ENCODE measurements at places on chromosomes 2 and 18.

GRCh38 chr2:233338046-233338445 is 16.2 kb upstream of the DGKD start:
- DNase-seq: no peak

- DNase-seq: no peak
Observed at GRCh38 chr2:16189029-16189835, 248.9 kb downstream of the MYCN start.

GRCh38 chr2:231172025-231172424 is 26.4 kb upstream of the ARMC9 start:
- no peak for DNase-seq

DNA sequence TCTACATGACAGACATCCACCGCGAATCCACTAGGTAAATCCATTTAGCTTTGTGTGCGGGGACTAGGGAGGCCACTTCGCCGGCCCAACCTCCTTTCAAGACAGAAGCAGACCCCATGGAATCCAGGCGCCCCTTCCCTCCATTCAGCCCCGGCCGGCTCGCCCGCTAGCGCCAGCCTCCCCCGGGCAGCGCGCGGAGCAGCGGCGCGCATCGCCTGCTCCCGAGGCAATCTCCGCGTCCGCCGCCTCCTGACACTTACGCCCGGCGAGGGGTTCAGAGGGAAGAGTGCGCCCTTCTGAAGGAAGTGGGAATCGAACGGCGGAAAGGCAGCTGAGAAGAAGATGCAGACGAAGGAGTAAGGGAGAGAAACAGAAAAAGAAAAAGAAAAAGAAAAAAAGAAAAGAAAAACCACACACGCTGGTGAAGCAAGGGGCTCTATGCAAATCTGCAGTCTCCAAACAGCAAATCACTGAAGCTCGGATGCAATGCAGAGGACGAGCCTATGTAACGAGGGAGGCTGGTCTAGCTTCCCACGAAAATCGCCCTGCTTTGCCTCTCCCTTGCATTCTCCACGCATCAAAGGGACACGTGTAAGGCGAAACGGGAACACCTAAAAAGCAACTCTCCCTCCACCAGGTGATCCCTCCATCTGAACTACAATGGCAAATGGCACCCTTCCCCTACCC is 684.4 kb downstream of the NRXN1 start:
- no peak for DNase-seq

- DNase-seq: no peak
Observed at GRCh38 chr2:110955045-110955444, 165.7 kb upstream of the BCL2L11 start.

DNA sequence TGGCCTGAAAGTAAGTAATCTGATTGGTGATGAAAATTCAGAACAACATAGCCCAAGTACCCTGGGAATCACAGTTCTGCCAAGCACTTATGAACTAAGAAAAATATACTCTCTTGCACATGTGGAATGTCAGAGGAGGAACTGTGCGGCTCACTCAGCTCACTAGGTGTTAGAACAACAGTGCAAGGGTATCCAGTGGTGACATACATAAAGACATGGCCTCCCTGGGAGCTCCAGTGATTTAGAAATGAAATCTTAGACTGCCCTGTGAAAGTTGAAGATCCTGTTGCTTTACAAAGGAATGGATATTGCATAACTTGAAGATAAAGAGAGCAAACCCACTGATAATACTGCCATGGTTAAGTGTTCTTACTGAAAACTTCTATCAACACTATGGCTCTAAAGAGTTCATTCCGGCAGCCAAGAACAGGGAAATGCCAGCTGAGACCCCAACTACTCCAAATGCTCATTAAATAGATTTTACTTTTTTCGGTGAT is 246.2 kb downstream of the ARHGAP15 start:
- no peak for DNase-seq

DNA sequence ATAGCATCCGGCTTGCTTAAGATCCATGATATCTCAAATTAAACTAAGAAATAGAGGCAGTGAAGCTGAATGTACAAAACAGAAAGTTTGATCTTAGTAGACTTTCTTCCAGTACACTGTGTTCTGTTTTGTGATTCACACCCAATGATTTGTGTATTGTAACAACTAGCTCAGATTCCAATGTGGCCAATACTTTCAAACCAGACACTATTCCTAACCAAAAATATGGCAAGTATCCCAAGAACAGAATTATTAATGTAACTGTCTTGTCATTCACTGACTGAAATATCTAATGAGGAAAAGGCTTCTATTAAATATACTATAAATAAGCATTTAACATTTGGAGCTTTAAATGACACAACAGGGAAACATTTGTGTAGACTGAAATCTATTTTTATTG is 299.1 kb downstream of the NRXN1 start:
- DNase-seq: no peak

- DNase-seq: no peak
Observed at GRCh38 chr2:64296695-64297346, 152.6 kb upstream of the PELI1 start.

- DNase-seq: no peak
Observed at GRCh38 chr2:136132825-136133155, 14.8 kb upstream of the CXCR4 start.

- no peak for DNase-seq
Observed at GRCh38 chr18:3481696-3482210, 31.8 kb downstream of the TGIF1 start.

DNA sequence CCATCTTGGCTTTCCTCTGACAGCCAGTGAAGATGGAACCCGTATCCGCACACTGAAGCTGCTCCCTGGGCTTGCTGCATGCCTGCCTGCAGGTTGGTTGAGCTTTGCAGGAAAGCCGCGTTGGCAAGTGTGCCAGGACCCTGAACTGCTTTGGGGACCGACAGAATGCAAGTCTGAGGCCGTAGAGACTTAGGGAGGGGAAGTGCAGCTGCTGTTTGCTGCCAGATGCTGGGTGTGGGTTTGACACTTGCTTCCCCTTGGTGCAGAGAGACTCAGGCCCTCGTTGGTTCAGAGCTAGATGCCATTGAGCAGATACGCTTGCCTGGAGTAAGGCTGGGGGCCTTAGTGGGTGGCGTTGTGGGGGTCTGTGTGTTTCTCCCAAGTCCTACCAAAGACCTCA is 13.1 kb upstream of the PHLPP1 start:
- no peak for DNase-seq

GRCh38 chr2:75569546-75569945 is 8.8 kb upstream of the EVA1A start:
- no peak for DNase-seq

Measured in activated CD8-positive, alpha-beta memory T cell treated with anti-CD3 and anti-CD28 coated beads, Interleukin-2, amount 10 ng/mL, durations not matched to agents 7 days and 5 days (primary cell).